ENCODE measurements at places on chromosomes 7 and 10. TPM values are rescaled to one million over a fixed set of nuclear protein-coding genes. Genes with fewer than 3 reads are reported as not detected.

TMEM196 gene
- not detected for total RNA-seq

PGAM2 gene
- not detected for total RNA-seq

NSMCE4A gene
- 41.1 TPM for total RNA-seq

FFAR4 gene
- total RNA-seq = not detected

ELN gene
- 0.20 TPM for total RNA-seq

CALHM1 gene
- total RNA-seq = not detected

TAS2R16 gene
- not detected for total RNA-seq

ZNF365 gene
- total RNA-seq = not detected

CCSER2 gene
- 15.1 TPM for total RNA-seq

SLC26A5 gene
- total RNA-seq = not detected

NOS3 gene
- total RNA-seq = 124 TPM

ARPC1A gene
- total RNA-seq = 120 TPM

DGKB gene
- not detected for total RNA-seq

DNA sequence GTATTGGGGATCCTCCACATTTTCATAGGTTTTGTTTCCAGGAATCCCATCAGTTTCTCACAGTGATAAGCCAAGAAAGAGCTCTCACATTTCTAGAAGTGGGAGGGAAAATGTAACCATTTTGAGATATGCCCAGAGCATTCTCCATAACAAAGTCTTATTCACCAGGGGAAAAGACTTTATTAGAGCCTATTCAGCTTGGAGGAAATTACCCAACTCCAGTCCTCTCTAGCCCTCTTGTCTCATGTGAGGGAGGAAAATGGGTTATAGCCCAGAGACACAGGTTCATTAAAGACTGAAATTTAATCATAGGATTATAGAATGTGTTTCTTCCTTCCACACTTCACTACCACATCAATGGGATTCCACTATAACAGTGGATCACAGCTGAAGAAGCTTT is 61.6 kb upstream of the DYNC1I1 start:
- DNase-seq = no peak
- no peaks in the 10 kb centered on the region for H3K36me3 ChIP-seq
- no peaks in the 10 kb centered on the region for H3K27me3 ChIP-seq
- no peaks in the 10 kb centered on the region for H3K4me1 ChIP-seq
- no peak overlapping the region for H3K4me3 ChIP-seq
- no peak overlapping the region for H3K27ac ChIP-seq

DNA sequence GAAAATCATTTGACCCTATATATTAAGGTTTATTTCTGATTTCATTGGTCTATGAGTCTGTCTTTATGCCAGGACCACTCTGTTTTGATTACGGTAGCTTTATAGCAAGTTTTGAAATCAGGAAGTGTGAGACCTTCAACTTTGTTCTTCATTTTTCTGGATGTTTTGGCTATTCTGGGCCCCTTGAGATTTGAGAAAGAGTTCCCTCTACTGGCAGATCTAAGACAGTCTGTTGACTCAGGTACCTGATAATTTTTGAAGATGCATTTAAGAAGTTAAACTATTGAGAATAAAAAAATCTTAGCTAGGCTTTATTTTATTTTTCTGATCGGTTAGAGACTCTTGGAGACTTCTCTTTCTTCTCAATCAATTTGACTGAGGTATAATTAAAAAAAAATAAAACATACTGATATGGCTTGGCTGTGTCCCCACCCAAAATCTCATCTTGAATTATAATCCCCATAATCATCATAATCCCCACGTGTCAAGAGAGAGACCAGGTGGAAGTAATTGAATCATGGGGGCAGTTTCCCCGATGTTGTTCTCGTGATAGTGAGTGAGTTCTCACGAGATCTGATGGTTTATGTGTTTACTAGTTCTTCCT is 209.2 kb downstream of the SNX10 start:
- H3K36me3 ChIP-seq = no peaks in the 10 kb centered on the region
- H3K4me3 ChIP-seq = no peak overlapping the region
- no peak overlapping the region for H3K27ac ChIP-seq
- peaks cover 13% of the 10 kb centered on the region for H3K27me3 ChIP-seq
- DNase-seq = peak; percentile 55

DNA sequence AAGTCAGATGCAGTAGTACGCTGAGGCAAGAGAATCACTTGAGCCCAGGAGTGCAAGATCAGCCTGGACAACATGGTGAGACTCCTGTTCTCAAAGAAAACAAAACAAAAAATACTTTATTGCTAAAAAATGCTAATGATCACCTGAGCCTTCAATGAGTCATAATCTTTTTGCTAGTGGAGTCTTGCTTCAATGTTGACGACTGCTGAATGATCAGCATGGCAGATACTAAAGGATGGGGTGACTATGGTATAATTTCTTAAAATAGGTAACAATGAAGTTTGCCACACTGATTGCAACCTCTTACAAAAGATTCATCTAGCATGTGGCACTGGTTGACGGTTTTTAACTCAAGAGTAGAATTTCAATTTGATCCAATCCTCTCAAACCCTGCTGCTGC is 22.3 kb downstream of the NANOS1 start:
- H3K4me3 ChIP-seq = no peak overlapping the region
- H3K27ac ChIP-seq = no peak overlapping the region
- no peak for DNase-seq
- peaks cover 96% of the 10 kb centered on the region for H3K36me3 ChIP-seq
- no peaks in the 10 kb centered on the region for H3K27me3 ChIP-seq
- H3K4me1 ChIP-seq = no peaks in the 10 kb centered on the region

GRCh38 chr10:5971886-5972285 is 5.5 kb downstream of the IL15RA start:
- H3K27ac ChIP-seq = peak overlapping the region; percentile 71
- no peak for DNase-seq
- H3K36me3 ChIP-seq = peaks cover 2% of the 10 kb centered on the region
- H3K4me3 ChIP-seq = no peak overlapping the region
- no peaks in the 10 kb centered on the region for H3K27me3 ChIP-seq
- H3K4me1 ChIP-seq = peaks cover 30% of the 10 kb centered on the region

DNA sequence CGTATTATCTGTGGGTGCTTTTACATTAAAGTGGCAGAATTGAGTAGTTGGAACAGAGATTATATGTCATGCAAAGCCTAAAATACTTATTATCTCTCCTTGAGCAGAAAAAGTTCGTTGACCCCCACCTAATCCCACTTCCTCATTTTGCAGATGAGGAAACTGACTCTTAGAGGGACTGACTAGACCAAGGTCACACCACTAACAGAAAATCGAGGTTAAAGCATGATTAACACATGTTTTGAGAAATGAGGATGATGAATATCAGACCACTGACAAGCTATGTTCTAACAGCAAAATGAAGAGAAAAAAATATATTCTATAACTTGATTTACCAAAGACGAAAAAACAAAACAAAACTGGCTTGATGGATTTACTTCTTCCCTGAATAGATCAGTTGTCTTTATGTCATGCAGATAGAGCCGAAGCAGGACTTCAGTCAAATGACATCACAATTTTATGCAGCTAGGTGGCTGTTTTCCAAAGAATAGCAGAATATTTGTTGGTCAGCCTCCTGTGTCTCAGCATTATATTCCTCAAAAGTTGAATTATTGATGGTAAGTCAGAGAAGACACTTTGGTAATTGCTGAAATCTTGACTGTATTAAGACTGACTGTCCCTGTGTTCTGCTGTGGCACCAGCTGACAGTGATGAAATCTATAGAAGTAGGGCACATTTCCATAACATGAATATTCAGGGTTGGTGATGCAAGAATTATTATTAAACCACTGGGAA is 24.2 kb upstream of the SMIM30 start:
- H3K4me1 ChIP-seq = peaks cover 11% of the 10 kb centered on the region
- no peak overlapping the region for H3K4me3 ChIP-seq
- H3K36me3 ChIP-seq = no peaks in the 10 kb centered on the region
- no peaks in the 10 kb centered on the region for H3K27me3 ChIP-seq

DNA sequence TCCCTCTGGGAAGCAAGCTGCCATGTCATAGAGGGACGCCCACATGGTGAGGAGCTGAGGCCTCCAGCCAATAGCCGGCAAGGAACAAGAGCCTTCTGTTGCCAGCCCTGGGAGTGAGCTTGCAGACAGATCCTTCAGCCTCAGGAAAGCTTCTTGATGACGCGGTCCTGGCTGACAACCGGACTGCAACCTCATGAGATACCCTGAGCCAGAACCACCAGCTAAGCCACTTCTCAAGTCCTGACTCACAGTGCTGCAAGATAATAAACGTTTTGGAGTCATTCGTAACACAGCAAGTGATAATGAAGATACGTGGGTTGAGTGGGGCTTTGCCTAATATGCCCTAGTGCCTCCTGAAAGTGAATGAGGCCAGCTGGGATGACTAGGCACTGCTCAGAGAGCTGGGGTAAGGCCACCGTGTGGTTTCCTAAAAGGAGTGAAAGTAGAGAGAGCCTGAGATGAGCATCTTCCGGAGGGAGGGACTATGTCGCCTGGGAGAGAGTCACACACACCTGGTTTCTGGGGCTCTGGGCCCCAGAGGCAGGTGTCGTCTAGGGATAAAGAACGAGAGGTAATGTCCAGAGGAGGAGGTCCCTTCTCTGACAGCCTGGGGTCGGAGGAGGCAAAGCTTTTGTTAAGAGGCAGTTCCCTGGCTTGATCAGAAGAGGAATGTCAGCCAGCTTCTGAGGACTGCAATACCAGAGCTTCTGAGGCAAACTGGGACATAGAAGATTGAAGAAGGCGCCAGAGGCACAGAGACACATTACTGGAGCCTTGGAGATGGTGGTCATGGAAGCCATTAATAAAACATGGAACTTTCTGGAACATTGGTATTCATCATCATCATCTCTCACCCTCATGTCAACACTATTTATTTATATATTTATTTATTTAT is 53.6 kb downstream of the PYROXD2 start:
- no peaks in the 10 kb centered on the region for H3K36me3 ChIP-seq
- no peaks in the 10 kb centered on the region for H3K27me3 ChIP-seq
- peak overlapping the region; percentile 26 for H3K4me3 ChIP-seq
- H3K27ac ChIP-seq = peak overlapping the region; percentile 69

GRCh38 chr7:96497567-96497966 is 175.7 kb upstream of the SLC25A13 start:
- H3K36me3 ChIP-seq = no peaks in the 10 kb centered on the region
- no peaks in the 10 kb centered on the region for H3K4me1 ChIP-seq
- no peaks in the 10 kb centered on the region for H3K27me3 ChIP-seq
- H3K4me3 ChIP-seq = no peak overlapping the region
- no peak for DNase-seq

- peaks cover 55% of the 10 kb centered on the region for H3K4me1 ChIP-seq
- peak; percentile 50 for DNase-seq
- no peaks in the 10 kb centered on the region for H3K27me3 ChIP-seq
- peaks cover 26% of the 10 kb centered on the region for H3K36me3 ChIP-seq
Observed at GRCh38 chr7:117019786-117020590, 66.7 kb downstream of the ST7 start.

GRCh38 chr10:118148247-118148646 is 101.5 kb upstream of the RAB11FIP2 start:
- H3K27me3 ChIP-seq = no peaks in the 10 kb centered on the region
- no peak overlapping the region for H3K27ac ChIP-seq
- H3K4me3 ChIP-seq = no peak overlapping the region
- no peaks in the 10 kb centered on the region for H3K4me1 ChIP-seq
- no peak for DNase-seq

GRCh38 chr7:139916717-139917395 is 87.8 kb downstream of the TBXAS1 start:
- H3K27ac ChIP-seq = peak overlapping the region; percentile 85
- no peaks in the 10 kb centered on the region for H3K27me3 ChIP-seq
- H3K4me1 ChIP-seq = peaks cover 28% of the 10 kb centered on the region
- no peak for DNase-seq

DNA sequence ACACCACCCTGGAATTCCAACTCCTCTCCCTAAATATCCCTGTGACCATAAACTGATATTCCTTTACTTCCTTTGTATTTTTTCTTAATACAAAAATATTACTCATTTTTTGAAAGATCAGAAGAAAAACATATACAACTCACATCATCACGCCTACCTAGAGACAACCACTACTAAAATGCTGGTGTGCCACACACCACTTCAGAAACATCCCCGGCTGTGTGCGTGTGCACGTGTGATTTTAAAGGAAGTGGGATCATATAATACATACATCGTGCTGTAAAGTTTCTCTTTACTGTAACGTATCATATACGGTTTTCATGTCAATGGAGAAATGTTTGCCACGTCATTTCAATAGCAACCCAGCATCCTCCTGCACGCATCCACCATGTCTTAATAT is 76.5 kb downstream of the ITIH5 start:
- DNase-seq = no peak
- H3K36me3 ChIP-seq = no peaks in the 10 kb centered on the region
- peaks cover 38% of the 10 kb centered on the region for H3K27me3 ChIP-seq
- no peak overlapping the region for H3K4me3 ChIP-seq

- H3K4me1 ChIP-seq = no peaks in the 10 kb centered on the region
- peaks cover 30% of the 10 kb centered on the region for H3K27me3 ChIP-seq
- no peak overlapping the region for H3K4me3 ChIP-seq
- no peak overlapping the region for H3K27ac ChIP-seq
- no peaks in the 10 kb centered on the region for H3K36me3 ChIP-seq
- no peak for DNase-seq
Observed at GRCh38 chr7:47361746-47362215, 220.1 kb downstream of the TNS3 start.

GRCh38 chr10:18713077-18713476 is 53.8 kb downstream of the ARL5B start:
- H3K27me3 ChIP-seq = no peaks in the 10 kb centered on the region
- H3K27ac ChIP-seq = no peak overlapping the region
- H3K4me1 ChIP-seq = no peaks in the 10 kb centered on the region
- DNase-seq = no peak
- H3K4me3 ChIP-seq = no peak overlapping the region

DNA sequence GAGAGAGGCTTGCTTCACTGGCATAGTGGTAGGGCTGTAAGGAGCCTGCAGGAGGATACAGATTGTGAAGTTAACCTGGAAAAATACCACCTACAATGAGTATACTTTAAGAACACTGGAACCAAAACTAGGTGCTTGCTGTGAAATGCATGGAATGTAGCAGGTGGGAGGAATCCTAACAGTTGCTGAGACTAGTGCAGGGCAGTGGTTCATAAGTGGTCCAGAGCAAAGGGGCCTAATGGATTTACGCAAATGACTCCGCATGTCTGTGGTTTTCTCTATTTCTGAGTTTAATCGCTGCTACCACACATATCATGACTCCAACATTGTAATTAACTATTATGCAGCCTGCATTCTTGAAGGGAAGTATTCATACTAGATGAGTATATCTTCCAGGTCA is 218.4 kb downstream of the CHRM2 start:
- no peaks in the 10 kb centered on the region for H3K27me3 ChIP-seq
- no peak for DNase-seq
- no peak overlapping the region for H3K4me3 ChIP-seq
- no peaks in the 10 kb centered on the region for H3K4me1 ChIP-seq

All from K562 (cell line).